Stimulated activated CD8-positive, alpha-beta memory T cell treated with anti-CD3 and anti-CD28 coated beads, Interleukin-15, amount 100 ng/mL, for 48 hours (primary cell): ENCODE measurements at places on chromosomes 6 and 20.

DNA sequence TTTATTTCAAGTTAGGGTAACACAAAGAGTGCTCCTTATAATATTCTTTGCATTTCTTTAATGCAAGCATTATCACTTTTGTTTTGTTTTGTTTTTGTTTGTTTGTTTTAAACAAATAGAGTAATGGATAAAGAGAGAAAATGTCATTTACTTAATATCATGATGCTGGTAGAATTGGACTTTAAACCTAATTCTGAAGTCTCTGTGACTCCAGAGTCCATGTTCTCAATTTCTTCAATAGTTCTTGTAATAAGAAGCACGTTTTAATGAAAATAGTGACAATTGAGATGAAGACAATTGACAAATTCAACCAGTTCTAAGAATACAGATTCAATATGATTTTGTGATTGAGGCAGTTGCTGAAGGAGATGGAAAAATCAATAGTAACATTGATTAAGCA lies 30.3 kb upstream of the MANEA start:
- no peak for DNase-seq

GRCh38 chr6:109714166-109714565 lies 23.1 kb downstream of the FIG4 start:
- no peak for DNase-seq

GRCh38 chr20:58405504-58406291 lies 16.7 kb downstream of the VAPB start:
- no peak for DNase-seq

- no peak for DNase-seq
These were observed 370.3 kb downstream of the NRN1 start for GRCh38 chr6:5636210-5637030.

DNA sequence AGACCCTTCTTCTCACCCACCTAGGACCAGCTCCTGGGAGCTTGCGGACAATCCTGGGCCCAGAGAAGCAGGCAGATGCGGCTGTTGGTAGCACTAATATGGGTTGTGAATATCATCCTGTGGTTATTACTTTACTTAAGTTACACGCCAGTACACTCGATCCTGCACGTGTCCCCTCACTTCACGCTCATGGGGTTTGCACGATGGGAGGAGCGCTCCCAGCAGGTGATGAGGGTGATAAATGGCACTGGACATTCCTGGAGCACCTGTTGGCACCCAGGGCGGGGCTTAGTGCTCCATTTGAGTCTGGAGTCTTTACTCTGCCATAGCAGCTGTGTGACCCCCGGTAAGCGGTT lies 335.1 kb downstream of the PREX1 start:
- DNase-seq = no peak

DNA sequence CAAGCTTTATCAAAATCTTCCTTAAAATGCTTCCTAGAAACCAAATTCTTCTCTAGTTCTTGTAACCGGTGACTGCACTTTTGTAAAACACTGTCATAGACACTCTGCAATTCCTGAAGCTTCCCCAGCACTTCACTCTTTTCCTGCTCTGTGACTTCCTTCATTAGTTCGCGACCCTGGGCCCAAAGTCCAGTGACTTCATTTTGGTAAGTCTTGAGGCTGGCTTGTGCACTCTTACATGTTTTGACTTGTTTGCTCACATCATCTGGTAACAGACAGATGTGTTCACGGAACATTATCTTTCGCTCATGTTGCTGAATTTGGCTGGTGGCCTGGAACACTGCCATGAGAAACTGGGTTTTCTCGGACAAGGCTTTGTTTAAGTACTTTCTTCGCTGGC lies 306.2 kb downstream of the SYNE1 start:
- no peak for DNase-seq

DNA sequence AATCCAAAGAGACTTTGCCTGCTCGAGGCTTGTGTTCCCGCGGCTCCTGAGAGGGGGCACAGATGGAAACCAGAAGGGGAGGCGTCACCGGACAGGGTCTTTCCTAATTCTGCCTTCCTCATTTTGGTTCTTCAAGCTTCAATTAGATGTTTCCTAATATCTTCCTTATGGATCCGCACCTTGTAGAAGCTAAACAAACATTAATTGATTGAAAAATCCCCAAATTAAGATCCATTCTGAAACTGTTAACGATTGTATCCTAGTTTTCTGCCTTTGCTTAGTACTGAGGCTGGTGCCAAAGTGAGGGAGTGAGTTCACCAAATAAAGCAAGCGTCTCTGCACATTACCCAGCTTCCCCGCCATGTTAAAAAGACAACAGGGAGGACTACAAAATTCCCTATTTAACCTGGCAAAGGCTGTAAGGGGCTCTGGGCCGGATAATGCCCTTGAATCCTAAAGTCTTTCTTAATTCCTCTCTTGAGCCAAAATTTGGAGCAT lies 123.2 kb downstream of the GPX5 start:
- DNase-seq = no peak

DNA sequence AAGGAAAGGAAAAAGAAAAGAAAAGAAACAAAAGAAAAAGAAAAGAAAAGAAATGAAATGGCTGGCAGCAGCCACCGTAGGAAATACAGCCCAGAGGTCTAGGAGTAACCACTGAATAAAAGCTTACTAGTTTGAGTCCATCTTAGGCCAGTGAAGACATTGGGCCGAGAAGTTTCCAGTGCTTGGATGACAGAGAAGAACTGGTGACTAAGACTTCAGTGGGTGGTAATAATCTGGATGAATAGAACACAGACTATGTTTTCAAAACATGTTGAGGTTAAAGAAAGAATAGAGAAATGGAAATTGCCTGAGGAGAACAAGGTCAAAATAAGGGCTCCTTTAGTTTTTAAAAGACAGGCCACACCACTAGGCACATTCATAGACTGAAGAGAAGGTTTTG lies 198.8 kb downstream of the ATXN1 start:
- DNase-seq = no peak

DNA sequence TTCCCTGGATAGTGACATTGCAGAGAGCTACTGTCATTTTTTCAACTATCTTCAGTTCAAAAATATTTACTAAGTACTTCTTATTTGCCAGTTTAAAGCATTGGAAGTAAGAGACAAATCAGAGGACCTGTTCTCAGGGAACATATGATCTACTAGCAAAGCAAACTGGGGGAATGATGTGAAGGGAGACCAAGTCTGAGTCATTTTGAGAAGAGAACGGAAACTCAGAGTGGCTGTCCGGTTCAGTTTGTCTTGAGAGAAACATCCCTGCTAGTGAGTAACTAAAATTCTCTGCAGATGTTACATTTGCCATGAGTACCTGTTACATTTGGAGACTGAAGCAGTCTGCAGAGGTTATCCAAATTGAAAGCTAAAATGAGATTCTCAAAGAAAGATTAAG lies 118.3 kb downstream of the KCNQ5 start:
- no peak for DNase-seq

DNA sequence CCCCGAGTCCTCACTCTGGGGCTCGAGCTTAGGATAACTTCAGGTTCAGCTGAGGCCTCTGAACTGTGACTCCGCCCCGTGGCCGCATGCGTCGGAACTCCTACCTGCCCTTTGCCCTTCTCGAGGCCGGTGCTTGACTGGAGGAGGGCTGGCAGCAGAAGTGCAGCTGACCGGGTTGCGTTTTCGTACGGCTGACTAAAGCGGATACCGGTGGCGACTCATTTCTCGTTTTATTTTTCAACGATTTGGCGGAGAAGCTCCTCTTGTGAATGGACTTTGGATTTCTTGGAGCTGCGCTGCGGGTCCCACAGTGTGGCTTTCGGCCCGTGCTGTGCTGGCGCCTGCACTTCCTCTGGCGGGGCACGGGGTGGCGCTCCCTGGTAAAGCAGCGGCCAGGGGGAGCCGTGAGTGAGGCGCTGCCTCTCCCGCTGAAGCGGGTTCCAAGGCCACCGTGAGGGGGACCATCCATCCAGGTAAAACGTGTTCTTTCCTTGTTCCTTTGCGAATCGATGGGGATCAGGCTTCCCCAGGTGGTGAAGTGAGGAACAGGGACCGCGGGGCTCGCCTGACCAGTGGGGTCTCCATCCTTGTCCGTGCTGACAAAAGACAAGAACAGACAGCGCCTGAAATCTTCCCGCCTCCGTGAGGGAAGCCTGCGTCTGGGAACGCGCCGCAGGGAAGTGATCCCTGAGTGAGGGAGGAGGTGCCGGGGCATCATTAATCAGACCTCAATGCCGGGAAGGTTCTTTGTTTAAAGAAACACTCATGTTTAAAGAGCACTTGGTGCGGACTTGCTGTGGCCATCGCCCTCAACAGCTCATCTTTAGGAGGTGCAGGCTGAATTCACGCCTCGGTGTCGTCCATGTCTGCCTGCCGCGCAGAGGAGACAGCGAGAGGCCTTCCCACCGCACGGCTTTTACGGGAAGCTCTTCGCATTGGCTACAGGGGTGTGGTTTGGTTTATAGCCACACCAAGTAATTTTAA lies 38.8 kb downstream of the ERMARD start:
- peak; percentile 52 for DNase-seq

DNA sequence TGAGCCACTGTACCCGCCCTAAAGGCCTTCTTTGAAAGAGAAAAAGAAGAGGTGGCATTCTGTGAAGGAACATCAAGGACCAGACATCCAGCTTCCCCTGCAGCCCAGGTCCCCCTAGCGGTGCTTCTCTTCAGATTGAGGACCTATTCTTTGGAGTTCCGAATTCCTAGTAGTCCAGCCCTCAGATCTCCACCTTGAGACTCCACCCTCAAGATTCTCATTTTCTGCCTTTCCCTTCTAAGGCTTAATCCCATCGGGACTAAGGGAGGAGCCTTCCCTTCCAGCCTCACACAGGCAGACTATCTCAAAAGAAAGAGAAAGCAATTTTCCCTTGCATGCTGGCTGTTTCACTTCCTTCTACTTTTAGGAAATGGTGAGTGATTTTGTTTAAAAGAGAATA lies 32.5 kb downstream of the MUC22 start:
- no peak for DNase-seq

DNA sequence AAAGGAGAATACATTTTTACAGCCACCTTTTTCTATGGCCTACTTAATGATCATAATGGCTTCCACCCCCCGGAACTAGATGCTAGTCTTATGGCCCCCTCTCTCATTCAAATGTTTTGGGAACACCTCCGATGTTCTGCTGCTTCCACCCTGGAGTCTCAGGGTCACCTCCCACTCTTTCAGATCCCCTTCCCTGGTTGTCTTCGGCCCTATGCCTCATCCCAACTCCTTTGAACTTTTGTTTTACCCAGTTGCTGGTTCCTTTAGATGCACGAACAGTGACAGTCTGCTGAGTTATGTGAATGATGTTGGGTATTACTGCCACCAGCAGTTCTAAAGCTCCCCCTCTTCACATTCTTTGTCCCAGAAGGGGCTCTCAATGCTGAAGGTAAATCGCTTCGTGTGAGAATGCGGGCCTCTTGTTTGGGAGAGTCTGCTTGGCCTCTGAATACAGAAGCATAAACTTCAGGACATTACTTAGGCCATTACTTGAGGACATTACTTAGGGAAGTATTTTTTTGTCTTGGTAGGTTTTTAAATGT lies 309.1 kb downstream of the SOX4 start:
- DNase-seq = no peak

DNA sequence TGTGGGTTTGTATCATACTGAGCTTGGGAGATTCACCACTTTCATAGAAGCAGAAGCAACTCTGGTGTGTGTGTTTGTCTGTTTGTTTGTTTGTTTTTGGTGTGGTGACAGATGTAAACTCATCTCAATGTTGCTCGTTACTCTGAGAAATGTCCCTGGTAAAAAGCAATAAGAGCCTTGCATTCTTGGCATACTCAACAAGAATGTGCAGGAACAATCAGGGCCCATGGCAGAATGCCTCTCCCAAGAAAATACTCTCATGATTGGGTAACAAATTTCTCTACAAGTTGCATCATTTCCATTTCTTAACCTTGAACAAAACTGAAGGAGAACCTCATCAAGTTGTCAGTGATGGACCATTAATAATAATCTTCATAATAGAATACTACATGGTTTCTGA lies 43.0 kb upstream of the PKHD1 start:
- no peak for DNase-seq

DNA sequence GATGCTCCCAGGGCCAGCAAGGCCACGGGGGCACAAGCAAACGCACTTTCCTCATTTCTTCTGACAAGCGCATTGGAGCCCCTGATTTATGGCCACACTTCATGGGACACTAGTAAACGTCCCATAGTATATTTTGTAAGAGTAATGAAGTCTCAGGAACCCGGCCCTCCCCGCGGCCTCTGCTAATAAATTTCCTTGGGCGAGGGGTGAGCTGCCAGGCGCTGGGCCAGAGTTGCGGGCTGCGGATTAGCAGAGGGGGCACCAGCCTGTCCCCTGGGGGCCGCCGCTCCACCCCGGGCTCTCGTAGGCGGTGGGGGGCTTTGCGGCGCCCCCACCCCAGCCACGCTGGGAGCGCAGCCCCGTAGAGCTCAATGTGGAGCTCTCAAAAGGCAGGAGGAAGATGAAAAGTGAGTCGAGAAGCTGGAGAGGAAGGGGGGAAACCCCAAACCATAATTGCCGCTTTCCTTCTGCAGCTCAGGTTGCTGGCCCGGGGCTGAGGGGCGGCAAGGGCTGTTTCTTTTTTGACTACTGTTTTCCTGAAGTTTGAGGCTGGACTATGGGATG lies 173.6 kb downstream of the CDC5L start:
- DNase-seq = no peak

DNA sequence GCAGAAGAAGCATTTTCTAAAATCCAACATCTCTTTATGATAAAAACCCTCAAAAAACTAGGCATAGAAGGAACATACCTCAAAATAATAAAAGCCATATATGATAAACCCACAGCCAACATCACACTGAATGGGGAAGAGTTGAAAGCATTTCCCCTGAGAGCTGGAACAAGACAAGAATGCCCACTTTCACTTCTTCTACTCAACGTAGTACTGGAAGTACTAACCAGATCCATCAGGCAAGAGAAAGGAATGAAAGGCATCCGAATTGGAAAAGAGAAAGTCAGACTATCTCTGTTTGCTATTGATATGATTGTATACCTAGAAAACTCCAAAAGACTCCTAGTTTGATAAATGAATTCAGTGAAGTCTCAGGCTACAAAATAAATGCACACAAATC lies 7.9 kb upstream of the CDK19 start:
- no peak for DNase-seq

GRCh38 chr6:132520953-132521352 lies 8.0 kb upstream of the STX7 start:
- no peak for DNase-seq

DNA sequence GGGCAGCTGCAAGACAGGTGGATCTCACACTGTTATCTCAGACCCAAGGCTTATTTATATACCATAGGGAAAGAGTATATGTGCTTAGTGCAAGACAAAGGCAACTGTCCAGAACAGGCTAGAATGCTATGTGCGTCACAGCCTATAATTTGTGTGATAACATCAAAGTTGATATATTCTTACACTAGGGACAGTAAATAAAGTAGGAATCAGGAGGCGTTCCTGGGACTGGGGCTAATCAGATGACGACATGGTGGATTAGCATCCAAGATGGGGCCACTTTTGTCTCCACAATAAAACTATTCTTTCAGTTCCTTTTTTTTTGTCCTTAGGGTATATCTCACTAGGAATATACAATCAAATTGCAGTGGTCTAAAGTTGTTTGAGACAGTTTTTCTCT lies 54.9 kb upstream of the IER3 start:
- DNase-seq = no peak

DNA sequence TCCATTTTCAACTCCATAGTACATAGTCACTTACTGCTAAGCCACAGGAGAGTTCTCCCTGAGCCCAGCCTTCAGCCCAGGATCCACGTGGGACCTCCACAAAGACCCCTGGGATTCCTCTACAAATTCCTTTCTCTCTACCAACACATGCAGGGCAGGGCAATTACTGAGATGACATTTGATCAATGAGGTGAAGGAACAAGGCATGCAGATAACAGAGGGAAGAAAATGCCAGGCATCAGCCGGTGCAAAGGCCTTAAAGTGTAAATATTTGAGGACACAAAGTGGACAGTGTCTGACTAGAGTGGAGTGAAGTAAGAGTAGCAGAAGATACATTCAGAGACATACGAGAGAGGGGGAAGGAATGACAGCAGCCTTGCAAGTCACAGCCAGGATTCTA lies 70.2 kb downstream of the HS3ST5 start:
- DNase-seq = no peak
